Stimulated activated CD8-positive, alpha-beta memory T cell treated with anti-CD3 and anti-CD28 coated beads, Interleukin-7, amount 100 ng/mL, for 24 hours (primary cell): ENCODE measurements at places on chromosomes 2 and 18.

- DNase-seq: no peak
These were observed 113.7 kb upstream of the GATA6 start for GRCh38 chr18:22055466-22056238.

DNA sequence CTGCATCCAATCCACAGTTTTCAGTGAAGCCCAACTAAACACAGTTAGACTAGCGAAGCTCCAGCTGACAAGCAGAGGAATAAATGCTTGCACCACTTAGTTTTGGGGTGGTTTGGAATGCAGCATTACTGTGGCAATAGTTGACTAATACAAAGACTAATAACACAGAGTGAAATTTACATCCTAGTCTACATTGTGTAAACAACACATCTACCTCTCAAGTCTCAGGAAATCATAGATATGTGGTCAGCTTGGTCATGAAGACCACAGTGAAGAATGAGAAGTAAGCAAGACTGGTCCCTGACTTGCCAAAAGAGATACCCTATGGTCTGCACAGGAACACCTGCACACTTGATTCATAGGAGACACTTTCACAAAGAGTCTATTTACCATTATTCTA is 155.1 kb upstream of the TANK start:
- no peak for DNase-seq

GRCh38 chr2:173451118-173451517 is 96.4 kb downstream of the CDCA7 start:
- no peak for DNase-seq

DNA sequence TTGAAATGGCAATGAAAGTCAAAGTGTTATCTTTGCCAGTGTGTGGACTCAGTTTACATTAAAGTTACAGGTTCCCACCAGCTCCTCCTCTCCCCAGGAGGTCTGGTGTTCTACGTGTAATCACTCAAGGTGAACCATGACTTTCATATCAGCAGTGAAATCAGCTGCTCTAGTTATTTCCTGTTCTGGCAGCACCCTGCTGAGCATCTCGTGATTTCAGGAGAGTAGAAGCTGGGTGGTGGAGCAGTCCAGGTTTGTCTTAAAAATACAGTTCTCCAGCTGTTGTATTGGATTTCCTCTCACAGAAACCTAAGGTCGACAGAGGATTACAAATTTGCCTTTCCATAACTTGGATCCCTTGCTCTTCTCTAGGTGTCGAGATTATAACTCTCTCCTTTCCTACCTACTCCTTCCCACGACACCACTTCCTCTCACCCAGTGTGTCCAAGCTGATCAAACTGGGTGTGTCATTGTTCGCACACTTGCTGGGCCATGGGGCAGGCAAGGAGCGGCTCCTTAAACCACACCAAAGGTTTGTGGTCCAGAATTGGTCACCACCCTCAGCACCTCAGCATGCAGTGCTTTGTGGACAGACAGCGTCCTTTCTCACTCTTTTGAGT is 13.0 kb upstream of the ARHGAP25 start:
- DNase-seq: no peak

DNA sequence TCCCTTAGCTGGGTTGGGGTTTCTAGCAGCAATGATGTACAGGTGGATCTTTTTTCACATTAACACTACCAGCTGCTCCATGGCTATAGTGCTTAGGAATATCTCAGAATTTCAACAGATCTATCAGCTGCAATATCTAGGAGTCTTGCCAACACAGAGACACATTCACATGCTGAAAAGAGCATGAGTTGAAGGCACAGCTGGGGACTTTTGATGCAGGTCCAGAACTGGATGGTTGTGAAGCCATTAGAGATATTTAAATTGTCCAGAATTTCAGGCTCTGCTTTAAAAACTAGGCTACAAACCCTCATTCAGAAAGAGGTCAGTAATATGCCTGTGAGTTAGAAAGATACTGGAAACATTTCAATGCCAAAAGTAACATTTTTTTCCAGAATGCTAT is 122.2 kb upstream of the CCDC195 start:
- no peak for DNase-seq

DNA sequence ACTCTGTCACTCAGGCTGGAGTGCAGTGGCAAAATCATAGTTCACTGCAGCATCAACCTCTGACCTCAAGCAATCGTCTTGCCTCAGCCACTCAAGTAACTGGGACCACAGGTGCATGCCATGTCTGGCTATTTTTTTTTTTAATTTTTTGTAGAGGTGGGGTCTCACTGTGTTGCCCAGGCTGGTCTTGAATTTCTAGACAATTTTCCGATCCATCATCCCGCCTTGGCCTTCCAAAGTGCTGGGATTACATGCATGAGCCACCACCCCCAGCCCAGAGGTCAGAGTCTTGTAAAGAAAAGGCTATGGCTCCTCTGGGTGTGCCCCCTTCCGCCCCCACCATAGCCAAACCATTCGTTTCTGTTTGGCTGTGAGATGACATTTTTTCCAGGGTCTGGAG is 13.1 kb upstream of the TMBIM1 start:
- DNase-seq: no peak

- DNase-seq: no peak
These were observed 427.9 kb downstream of the PLCL1 start for GRCh38 chr2:198232281-198232680.
